Hematopoietic multipotent progenitor cell treated with erythropoietin and hydrocortisone succinate and interleukin-3 and kit ligand, for 4 days (in vitro differentiated cells): ENCODE measurements at places on chromosomes 7 and 10.
A peak's percentile ranks its signal among the peaks of the same experiment; 100 is the strongest.

- no peak for DNase-seq
Measured at GRCh38 chr10:43340619-43341018, 30.8 kb upstream of the FXYD4 start.

GRCh38 chr10:123535386-123535785, 130.8 kb upstream of the GPR26 start:
- no peak for DNase-seq

GRCh38 chr7:111014079-111014478, 76.8 kb upstream of the LRRN3 start:
- no peak for DNase-seq

DNA sequence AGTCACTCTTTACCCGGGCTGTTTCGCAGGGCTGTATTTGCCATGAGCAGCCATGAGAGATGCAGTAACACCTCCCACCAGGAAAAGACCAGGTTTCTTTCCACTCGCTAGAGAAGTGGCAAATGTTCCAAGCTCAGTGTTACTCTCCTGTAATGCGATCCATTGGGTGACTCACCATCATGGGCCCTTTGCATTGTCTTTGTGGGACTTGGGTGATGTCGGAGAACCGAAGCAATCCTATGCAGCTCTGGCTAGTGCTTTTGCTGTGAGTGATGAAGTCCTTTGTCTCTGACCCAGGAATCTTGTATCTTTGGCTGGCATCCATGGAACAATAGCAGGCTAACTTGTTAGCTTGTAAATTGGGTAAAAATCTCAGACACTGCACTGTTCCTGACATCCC, 40.0 kb downstream of the GHRHR start:
- no peak for DNase-seq

DNA sequence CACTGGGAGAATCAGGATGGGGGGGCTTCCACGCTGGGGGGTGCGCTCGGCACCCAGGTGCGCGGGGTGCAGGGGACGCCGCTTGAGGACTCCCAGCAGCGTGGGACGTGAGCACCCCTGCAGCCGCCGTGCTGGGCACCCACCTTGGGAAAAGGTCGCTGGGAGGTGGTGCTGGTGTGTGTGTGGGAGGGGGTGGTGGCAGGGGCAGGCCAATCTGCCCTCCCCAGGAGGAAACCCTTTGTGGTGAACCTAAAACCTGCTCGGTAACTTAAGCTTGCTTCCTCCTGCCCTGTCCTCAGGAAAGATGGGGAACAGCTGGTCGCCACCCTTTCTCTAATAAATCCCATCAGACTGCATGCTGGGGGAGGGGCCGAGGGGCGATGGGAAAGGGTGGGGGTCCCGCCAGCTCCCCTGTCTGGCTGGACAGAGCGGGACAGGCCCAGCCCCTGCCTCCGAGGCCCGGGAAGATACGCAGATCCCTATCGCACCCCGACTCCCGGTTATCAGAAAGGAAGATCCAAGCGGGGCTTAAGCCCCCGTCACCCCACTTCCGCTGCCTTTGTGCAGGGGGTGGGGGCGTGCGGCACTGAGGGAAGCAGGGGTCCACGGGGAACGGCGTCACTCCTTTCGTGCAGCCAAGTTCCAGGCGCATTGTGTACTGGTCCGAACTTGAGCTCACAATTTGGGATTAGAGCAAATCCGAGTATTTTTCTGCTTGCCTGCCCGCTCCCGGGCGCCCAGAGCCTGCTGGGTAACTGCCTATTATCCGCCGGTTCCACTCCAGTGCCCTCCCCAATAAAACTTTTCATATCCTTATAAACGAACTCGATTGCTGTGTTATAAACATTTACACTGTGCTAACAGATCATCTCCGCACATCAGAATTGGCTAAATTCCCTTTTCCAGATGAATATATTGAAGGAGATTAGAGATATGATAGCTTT, 64.6 kb downstream of the UNCX start:
- no peak for DNase-seq

- no peak for DNase-seq
Measured at GRCh38 chr7:25167262-25167843, 42.3 kb upstream of the CYCS start.

GRCh38 chr7:43170571-43170970, 58.1 kb downstream of the HECW1 start:
- no peak for DNase-seq

DNA sequence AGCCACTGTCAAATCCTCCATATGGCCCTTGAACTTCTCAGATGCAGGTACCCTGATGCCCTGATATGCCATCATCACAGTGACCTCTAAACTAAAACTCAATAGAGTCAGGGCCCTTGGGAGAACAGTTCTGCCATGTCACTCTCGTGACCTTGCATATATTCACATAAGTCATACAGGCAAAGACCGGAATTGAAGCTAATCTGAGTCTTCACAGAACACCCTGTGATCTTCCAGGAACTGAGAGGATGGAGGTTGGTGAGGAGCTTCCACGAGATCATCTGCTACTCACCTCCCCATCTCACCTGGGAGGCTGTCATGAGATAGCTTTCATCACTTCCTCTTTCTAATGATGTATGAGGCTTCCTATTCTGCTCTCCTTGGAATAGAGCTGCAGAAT, 228.7 kb upstream of the CCDC6 start:
- no peak for DNase-seq

DNA sequence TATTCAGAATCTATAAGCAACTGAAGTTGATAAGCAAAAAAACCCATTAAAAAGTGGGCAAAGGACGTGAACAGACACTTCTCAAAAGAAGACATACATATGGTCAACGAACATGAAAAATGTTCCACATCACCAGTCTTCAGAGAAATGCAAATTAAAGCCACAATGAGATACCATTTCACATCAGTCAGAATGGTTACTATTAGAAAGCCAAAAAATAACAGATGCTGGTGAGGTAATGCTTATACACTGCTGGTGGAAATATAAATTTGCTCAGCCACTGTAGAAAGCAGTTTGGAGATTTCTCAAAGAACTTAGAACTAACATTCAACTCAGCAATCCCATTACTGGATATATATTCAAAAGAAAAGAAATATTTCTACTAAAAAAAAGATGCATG, 332.8 kb upstream of the PLXDC2 start:
- no peak for DNase-seq

DNA sequence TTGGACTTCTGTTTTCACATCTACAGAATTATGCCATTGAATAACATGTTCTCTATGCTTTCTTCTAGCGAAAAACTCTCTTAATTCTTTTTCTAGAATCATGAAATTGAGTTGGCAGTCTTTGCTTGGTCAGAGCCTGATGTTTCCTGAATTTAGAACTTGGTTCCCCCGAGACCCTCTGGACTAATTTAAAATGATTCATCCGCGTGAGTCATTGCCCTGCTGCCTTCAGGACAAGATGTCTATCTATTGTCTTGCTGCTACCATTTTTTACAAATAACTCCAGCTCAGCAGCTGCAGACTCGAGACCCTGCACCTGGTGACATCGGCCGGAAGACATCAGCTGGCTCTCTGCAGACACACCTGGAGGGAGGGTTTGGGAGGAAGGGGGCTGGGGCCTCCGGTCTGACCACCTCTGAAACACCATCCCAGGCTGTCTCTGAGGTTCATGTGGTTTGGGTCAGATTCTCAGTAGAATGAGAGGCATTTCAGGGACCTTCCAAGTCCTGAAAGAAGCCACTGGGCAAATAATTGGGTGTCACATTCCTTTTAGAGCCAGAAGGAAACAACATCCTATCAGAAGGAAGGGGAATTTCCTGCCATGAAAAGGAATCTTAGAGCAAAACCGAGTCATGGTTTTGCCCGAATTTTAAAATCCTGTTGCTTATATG, 20.9 kb upstream of the KLF6 start:
- DNase-seq: peak; percentile 68

GRCh38 chr7:149283321-149283720, 21.3 kb downstream of the ZNF783 start:
- no peak for DNase-seq

- no peak for DNase-seq
Measured at GRCh38 chr10:73376679-73377078, 18.0 kb upstream of the CFAP70 start.

DNA sequence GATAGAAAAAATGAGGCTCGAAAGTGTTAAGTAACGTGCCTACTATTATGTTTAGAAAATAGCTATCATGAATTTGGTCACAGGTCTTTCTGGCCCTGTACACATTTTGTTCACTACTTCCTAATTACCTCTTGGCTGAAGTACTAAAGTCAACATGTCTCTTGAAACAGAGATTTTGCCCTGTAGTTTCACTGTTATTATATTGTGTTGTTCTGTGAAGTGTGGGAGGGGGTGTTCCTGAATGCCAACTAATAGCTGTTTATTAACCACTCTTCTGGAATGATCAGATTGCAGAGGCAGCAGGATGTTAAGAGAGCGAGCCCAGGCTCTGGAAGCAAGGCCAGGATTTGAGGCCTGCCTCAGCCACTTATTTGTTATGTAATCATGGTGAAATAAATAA, 72.1 kb downstream of the RNF133 start:
- no peak for DNase-seq

DNA sequence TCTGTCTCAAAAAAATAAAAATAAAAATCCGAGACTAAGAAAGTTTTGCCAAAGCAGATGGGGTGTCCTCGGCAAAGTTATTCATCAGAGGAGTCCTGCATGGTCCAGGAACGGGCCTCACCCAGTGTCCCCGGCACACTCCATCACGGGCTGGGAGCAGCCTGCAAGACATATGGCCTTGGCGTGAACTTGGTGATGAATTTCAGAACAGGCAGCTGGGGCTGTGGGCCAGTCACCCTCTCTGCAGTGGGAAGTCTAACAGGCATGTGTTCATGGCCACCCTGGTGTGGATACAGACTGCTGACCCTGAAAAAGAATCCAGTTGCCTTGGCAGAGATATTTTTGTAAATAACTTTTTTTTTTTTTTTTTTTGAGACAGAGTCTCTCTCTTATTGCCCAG, 34.7 kb downstream of the NPTX2 start:
- DNase-seq: no peak

GRCh38 chr7:18206331-18206730, 178.7 kb upstream of the PRPS1L1 start:
- no peak for DNase-seq

DNA sequence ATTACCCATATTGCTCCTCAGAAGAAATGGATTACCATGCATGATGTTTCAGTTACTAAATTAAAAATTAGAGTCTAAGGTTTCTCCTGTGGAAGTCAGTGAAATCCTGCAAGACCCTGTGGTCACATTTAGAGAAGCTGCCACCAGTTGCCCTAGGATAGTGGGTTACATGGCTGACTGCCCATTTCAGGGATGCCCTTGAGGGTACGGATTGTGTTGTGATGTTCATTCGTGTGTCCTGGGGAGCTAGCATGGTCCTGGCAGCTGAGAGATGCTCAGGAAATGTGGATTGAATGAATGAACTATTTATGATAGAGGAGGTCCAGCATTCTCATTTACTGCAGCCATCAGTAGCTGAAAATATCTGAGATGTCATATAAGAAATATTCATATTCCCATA, 55.1 kb downstream of the TMEM178B start:
- DNase-seq: no peak

GRCh38 chr7:54907981-54908380, 110.8 kb upstream of the EGFR start:
- DNase-seq: no peak

GRCh38 chr10:78175444-78176015, 141.9 kb downstream of the RPS24 start:
- DNase-seq: peak; percentile 40

DNA sequence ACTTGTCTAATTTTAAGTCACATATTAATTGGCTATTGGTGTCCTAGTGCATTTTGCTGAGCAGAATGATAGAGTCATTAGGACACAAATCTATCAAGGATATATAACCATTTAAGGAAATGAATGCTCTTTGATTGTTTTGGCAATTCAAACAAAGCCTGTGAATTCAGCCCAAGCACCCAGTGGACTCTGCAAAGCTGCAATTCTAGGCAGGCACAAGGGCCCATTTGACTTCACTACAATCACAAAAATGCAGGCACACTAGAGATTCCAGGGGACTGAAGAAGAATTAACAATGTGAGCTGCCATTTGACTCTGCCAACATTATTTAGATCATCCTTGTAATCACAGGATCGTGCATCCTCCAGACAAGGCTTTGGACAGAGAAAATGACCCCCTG, 544.2 kb upstream of the PHF14 start:
- DNase-seq: no peak

DNA sequence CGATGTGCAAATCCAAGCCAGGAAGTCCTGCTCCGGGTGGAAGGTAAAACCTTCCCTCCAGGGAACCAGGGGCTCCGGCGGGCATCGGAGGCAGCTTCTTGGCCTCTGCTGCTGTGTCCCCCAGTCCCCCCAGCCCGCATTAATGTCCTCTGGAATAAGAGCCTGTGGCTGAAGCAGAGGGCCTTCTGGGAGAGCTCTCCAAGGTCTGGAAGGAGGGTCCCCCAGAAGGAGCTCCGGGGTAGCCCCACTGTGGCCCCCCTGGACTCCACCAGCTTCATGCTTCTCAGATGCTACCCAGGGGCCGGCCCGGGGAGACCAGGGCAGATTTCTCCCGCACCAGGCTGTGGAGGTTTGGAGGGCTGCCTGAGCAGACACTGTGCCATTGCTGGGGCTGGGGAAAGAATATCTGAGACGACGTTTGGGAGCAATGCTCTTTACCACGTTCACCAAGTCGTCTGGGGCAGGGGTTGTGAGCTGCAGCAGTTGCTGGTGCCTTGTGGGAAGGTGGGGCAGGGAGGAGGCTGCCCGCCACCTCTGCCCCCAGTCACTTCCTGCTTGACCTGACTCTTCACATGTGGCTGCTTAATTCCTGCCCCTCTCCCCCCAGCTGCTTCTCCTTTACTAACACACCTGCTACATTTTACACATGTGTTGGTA, 8.3 kb downstream of the ZNF853 start:
- peak; percentile 32 for DNase-seq

DNA sequence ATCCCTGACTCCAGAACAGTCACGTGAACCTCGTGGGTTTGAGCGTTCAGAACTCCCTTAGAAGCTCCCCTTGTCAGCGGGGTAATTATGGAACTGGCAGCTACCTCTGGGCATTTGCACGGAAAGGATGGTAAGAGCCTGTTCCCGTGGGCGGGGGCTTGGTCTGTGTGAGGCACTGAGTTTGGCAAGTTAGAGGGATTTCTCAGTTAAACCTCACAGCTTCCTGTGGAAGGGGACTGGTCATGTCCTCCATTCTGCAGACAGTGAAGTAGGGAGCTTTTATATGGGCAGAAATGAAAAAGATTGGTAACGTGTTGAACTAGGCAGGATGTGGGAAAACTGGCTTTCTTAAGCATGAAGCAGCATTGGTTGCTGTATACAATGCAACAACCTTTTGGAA, 16.0 kb downstream of the PALD1 start:
- DNase-seq: peak; percentile 46

DNA sequence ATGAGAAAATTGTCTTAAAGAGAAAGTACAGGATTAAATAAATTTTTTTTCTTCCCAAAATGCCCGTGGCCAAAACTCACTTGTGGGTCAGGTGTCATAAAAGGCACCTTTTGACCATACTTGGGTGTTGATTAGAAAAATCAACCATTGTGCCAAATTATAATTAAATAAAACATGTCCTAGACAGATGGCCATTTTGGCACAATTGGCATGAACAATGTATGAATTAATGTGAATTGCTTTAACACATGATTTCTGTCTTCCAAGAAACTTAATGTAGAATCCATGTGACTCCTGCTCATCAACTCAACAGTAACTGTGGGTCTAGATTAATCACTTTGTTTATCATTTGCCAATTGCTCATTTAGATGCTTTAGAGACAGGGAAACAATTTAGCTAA, 64.0 kb downstream of the CSTF2T start:
- no peak for DNase-seq
